ENCODE measurements at places on chromosomes 4 and X.

DNA sequence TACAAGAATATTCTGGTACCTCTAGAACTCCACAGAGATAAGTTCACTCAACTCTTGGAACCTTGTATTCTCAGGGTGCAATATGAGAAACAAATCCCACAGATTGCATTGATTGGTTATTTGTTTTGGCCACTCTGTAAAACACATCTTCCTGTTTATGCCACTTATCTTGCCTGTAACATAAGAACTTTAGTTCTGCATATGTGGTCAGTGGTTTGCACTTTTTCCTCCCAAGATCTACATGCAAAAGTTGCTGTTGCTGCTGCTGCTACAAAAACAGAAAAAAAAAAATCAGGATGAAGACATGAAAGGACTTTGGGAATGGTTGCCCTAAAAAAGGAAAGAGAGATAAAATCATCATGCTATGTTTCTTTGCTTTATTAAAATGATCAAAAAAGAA is 9.6 kb downstream of the ODAPH start:
- DNase-seq: no peak

- DNase-seq: peak; percentile 56
Observed at GRCh38 chr4:25031077-25031621, 403 bp upstream of the LGI2 start.

DNA sequence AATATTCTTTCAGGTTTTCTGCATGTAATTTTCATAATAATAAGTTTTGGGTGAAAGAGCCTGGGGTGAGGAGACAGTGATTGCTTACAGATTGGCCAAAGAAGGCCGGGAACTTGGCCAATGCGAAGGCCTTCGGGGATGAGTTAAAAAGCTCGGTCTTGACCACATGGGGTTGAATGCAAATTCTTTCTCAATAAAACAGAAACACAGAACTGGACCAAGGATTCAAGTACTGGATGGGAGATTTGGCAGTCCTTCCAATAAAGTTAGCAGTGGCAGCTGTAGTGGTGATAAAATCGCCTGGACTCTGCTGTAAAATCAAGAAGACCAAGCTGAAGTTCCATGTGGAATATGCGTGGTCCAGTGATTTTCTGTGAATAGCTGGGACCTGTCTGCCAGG is 282.2 kb upstream of the KLF3 start:
- DNase-seq: no peak

- no peak for DNase-seq
Observed at GRCh38 chr4:54877006-54877405, 219.2 kb downstream of the KIT start.

DNA sequence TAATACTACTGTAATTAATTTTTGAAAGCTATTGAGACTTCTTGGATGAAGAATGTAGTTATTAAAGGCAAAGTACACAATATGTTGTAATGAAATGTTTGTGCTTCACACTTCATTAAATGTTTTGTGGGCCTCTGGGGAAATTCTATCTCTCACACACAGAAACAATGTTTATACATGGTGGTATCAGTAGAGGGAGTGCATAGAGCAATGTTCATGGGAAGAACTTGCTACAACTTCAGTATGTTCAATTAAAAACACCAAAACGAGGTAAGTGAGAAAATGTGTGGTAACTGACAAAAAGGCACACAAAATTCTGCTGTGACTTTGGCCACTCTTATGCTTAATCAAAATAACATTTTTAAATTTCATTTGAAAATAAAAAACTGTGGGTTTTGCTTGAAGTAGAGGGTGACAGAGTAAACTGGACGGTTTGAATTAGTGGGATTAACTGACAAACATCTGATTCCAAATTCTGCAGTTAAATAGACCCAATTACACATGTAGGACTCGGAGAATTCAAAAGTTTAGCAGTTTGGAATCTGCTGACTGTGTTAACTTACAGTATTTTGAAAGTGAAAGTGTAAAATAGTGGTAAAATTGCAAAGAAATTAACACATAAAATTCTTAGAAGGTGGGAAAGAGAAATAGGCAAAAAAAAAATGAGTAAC is 111.4 kb upstream of the TTC29 start:
- no peak for DNase-seq

DNA sequence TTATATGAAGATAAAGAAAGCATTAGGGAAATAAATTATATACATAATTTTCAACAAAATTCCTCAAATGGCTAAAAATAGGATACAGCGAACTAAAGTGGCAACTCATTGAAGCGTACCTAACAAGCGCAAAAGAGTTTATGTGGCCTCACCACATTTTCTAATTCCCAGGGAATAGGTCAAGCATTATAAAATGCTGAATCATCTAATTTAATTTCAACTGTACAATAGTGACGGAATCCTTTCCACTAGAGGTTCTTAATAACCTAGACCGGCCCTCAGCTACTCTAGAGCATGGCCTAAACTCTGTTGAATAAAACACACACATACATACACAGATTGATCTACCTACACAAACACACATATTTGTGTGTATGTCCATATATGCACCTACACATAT is 29.1 kb downstream of the CXXC4 start:
- no peak for DNase-seq
